Aortic smooth muscle cell (primary cell): ENCODE measurements at places on chromosomes 1 and 21. TPM values are rescaled to one million over a fixed set of nuclear protein-coding genes. Genes with fewer than 3 reads are reported as not detected.

The BRINP3 gene
- not detected in 2 replicates for total RNA-seq

The LCA5L gene
- total RNA-seq = 1.3 and 1.8 TPM in 2 replicates

The RHD gene
- total RNA-seq = not detected in 2 replicates

The COL24A1 gene
- total RNA-seq = 0.87 and 1.2 TPM in 2 replicates

The SLC9C2 gene
- total RNA-seq = not detected in 2 replicates

The JTB gene
- total RNA-seq = 97.8 and 120 TPM in 2 replicates

The TOMM40L gene
- total RNA-seq = 9.1 and 9.6 TPM in 2 replicates

The GJA4 gene
- 1.1 and 1.6 TPM in 2 replicates for total RNA-seq

The CFAP74 gene
- total RNA-seq = not detected in 2 replicates

The CNST gene
- 18.1 and 25.6 TPM in 2 replicates for total RNA-seq

The NOS1AP gene
- total RNA-seq = under 0.01 TPM in 1 of 2 replicates, not detected in the other

The KCNA3 gene
- not detected in 2 replicates for total RNA-seq

The MIXL1 gene
- total RNA-seq = not detected in 2 replicates

The NUAK2 gene
- 2.0 and 2.5 TPM in 2 replicates for total RNA-seq

The DMBX1 gene
- total RNA-seq = not detected in 2 replicates

The LCE1B gene
- not detected in 2 replicates for total RNA-seq

The HSD17B7 gene
- total RNA-seq = 16.5 and 16.8 TPM in 2 replicates

The MMP23B gene
- total RNA-seq = 1.7 and 1.8 TPM in 2 replicates

The SPRR4 gene
- total RNA-seq = not detected in 2 replicates

The HS2ST1 gene
- 17.4 and 25.0 TPM in 2 replicates for total RNA-seq

The RPE65 gene
- not detected in 2 replicates for total RNA-seq

The SLAMF8 gene
- not detected in 2 replicates for total RNA-seq

The MRTO4 gene
- total RNA-seq = 14.5 and 27.5 TPM in 2 replicates

The PAQR6 gene
- total RNA-seq = 0.26 and 0.44 TPM in 2 replicates

The OR2M7 gene
- not detected in 2 replicates for total RNA-seq

The PRRX1 gene
- 229 and 404 TPM in 2 replicates for total RNA-seq

The THEMIS2 gene
- 2.9 and 3.3 TPM in 2 replicates for total RNA-seq

The SH3D21 gene
- 1.3 and 1.7 TPM in 2 replicates for total RNA-seq

The VHLL gene
- total RNA-seq = 0.26 TPM in 1 of 2 replicates, not detected in the other

The CFHR2 gene
- total RNA-seq = not detected in 2 replicates

The OR2T11 gene
- not detected in 2 replicates for total RNA-seq

The SPRR2B gene
- total RNA-seq = not detected in 2 replicates

The ERICH3 gene
- total RNA-seq = not detected in 2 replicates
